ENCODE measurements at places on chromosomes 3 and 15.

DNA sequence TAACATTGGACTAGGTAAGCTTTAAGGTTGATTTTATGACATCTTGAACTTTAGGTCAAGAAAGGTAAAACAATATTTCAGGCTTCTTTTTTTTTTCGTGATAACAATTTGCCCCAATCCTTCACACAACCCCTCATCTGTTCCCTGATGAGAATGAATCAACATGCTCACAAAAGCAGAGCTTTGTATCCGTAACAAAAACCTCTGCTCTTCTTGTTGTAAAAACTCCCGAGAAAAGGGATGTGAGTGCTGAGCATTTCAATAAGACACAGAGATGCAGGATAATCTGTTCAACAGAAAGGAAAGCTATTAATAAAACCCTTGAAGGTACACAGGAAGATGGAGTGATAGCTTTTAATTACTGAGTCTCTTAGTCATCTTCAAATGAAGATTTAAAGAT lies 94.3 kb downstream of the RAD18 start:
- no peak for DNase-seq

- DNase-seq: no peak
These were observed 11.7 kb downstream of the SH2D7 start for GRCh38 chr15:78104119-78104479.

DNA sequence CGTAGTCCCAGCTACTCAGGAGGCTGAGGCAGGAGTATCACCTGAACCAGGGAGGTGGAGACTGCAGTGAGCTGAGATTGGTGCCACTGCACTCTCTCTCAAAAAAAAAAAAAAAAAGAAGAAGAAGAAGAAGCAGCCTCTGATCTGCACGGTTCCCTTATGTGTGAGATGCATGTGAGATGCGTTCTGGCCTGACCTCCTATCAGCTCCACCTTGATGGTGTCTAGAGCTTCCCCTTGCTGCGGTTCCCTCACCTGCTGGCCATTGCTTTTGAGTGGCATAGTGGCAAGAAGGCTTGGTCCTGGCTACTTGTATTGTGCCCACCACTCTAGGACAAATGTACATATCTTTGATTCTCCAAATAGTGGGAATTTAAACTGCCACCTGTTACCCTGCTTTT lies 49.4 kb upstream of the CFAP161 start:
- no peak for DNase-seq

- peak; percentile 11 for DNase-seq
These were observed 40.8 kb upstream of the IQCF6 start for GRCh38 chr3:51819709-51820406.

DNA sequence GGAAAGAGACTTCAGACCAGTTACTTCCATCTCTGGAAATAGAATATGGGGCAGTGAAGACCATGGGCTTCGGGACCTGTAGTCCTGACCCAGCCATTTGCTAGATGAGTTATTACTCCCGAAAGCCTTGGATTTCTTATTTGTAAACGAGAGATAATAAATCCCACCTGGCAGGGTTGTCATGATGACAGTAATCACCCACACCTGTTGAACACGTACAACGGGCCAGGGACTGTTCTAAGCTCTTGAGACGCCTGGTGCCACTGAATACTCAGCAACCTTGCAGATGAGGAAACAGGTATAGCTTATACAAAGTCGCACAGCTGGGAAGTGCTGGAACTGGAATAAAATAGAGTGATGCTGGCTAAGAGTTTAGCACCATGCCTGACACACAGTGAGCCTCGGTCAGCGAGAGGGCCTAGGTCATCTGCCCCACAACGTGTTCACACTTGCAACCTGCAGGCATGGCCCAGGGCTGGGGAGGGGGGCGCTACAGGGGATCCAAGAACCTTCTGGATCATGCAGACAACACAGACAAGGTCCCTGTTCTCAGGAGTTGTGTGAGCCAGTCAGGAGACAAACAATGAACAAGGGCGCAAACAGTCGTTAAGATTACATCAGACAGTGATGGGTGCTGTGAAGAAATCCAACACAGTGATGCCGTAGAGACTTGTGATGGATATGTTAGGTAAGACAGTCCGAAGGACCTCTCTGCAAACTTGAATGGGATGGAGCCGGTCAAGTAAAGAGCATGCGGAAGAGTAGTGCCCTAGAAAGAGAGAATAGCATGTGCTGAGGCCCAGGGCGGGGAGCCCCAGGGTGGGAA lies 89.2 kb downstream of the CORO2B start:
- no peak for DNase-seq

GRCh38 chr15:100114571-100114970 lies 227.2 kb downstream of the ADAMTS17 start:
- DNase-seq: no peak

DNA sequence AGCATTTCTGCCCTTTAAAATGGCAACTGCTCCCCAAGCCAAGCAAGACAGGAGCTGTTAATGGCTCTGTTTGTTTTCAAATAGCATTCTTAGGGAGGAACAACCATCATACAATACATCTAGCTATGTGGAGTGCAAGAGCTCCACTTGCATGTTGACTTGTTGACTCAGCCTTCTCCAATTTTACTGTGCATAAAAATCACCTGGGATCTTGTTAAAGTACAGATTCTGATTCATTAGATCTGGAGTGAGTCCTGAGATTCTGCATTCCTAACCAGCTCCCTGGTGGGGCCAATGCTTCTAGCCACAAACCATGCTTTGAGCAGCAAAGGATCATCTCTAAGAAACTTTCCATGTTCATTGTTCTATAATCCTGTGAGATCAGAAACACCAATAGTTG lies 171.4 kb downstream of the THRB start:
- no peak for DNase-seq

DNA sequence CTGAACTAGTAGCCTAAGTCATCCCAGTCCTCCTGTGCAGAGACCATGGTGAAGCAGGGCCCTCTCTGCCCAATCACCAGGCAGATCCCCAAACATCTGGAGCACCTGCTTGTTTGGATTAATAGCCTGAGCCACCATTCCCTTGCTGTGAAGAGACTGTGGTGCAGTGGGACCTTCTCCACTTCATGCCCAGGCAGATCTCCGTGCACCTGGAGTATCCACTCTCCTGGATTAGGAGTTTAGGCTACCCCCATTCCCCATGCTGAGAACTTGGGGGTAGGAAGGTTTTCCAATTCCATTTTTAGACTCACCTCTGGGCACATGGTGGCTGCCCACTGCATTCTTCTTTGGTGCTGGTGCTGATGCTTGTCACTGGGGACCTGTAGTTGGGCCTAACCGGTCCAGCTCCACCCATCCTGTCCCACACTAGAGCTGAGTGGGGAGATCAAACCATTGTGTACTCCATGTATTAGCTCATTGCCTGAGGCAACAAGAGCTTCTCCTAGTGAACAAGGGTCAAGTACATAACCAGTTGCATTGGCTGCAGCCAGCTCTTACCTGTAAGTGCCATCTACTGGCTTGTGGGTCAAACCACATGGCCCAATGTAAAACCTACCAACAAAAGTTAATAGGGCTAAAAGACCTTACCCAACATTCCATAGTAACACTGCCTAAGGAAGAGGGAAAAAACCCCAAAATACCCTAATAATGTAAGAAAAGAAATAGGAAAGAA lies 382.5 kb upstream of the CBLB start:
- DNase-seq: peak; percentile 12

GRCh38 chr3:137010137-137010536 lies 52.4 kb downstream of the IL20RB start:
- no peak for DNase-seq

DNA sequence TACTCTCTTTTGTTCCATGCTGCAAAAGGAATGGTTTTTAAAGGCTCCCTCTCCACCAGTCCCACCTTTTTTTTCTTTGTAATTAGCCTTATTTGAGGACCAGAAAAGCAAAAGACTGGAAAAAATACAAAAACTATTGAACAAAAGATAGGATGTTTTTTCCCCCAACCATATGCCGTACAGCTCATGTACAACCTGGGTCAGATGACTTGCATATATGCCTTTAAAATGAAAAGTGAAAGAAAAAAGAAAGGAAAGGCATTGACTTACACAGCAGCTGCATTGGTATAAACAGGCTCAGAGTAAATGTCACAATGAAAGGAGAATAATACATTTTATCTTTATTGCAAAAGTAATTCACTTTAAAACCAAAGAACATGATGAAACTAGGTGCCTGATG lies 69.5 kb upstream of the CMC1 start:
- DNase-seq: no peak

- DNase-seq: no peak
These were observed 25.6 kb downstream of the IQCB1 start for GRCh38 chr3:121809249-121809648.

DNA sequence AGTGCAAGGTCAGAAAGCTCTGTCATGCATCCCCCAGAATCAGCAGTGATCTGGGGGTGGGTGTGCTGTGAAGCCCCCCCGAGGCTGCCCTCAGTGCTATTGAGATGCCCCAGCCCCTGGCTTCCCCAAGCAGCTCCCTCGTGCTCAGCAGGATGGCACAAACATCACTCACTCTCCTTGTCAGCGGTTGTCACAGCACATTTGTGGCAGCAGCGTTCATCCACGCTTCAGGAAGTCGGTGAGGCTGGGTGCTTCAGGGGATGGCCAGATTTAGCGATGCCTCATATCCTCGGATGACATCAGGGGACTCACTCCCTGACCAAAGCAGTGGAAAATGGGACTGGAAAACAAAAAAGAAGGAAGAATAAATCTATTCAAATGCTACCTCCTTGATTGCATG lies 54.4 kb upstream of the SLC6A11 start:
- no peak for DNase-seq

DNA sequence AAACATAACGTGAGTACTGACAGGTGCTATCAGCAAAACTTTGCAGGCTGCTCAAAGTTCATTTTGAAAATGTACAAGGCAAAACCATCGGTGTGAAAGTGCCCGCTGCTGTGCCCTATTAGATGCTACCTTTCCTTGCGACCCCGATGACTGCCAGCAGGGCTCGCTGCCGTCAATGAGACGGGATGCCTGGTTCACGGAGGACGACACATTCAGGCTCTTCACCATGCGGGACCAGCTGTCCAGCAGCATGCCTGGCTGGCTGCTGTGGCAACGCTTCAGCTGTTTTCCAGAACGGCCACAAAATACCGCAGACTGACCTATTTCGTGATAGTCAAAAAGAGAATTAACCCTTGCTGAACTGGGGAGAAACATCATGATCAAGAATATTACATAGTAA lies 92.7 kb upstream of the OCA2 start:
- no peak for DNase-seq

- DNase-seq: no peak
These were observed 185.6 kb downstream of the APBA2 start for GRCh38 chr15:29071232-29071881.

DNA sequence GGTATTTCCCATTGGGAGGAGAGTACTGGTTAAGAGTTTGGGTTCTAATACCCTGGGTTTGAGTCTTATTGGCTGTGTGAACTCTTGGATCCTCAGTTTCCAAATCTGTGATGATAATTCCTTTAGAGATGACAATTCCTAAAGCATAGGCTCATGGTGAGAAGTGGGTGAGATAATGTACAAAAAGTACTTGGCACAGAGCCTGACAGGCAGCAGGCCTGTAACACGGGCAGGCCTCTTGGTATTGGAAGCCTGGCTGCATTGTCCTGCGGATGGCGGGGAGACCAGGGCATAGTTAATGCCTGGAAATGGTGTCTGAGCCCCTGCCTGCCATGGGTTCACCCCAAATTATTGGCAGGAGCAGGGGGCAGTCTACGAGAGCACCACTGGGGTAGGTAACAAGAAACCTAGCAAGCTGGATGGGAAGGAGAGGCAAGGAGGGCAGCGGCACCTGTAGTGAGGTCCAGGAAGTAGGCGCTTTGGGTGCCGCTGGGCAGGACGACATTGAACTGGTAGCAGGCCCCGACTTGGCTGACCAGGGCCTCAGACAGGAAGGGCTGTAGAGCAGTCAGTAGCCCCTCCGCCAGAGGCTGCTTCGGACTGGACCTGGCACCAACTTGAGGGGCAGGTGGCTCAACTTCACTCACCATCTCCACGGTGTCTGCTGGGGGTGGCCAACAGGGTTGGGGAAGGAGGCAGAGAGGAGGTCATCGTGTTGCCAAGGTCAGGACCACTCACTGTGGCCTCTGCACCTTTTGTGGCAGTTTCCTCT lies 7.7 kb downstream of the STOML1 start:
- DNase-seq: no peak

- no peak for DNase-seq
These were observed 76.8 kb downstream of the VGLL4 start for GRCh38 chr3:11566916-11567315.

DNA sequence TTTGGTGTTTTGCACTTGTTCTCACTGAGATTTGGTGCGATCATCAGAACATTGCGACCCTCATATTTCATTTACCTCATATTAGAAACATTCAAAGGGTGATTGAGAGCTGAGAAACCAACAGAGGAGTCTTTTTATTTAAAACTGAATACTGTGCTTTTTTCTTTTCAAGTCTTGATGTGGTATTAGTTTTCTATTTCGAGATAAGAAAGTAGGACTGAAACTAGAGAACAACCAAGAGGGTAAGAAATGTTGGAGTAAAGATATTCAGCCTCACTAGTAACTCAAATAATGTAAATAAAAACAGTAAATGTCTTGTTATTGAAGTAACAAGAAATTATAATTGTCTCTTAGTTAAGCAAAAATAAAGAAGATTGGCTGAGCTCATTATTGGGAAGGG lies 26.5 kb downstream of the EFHB start:
- no peak for DNase-seq

GRCh38 chr3:67305160-67305559 lies 307.1 kb downstream of the KBTBD8 start:
- DNase-seq: no peak

GRCh38 chr3:182954553-182955235 lies 25.6 kb downstream of the DCUN1D1 start:
- DNase-seq: no peak

DNA sequence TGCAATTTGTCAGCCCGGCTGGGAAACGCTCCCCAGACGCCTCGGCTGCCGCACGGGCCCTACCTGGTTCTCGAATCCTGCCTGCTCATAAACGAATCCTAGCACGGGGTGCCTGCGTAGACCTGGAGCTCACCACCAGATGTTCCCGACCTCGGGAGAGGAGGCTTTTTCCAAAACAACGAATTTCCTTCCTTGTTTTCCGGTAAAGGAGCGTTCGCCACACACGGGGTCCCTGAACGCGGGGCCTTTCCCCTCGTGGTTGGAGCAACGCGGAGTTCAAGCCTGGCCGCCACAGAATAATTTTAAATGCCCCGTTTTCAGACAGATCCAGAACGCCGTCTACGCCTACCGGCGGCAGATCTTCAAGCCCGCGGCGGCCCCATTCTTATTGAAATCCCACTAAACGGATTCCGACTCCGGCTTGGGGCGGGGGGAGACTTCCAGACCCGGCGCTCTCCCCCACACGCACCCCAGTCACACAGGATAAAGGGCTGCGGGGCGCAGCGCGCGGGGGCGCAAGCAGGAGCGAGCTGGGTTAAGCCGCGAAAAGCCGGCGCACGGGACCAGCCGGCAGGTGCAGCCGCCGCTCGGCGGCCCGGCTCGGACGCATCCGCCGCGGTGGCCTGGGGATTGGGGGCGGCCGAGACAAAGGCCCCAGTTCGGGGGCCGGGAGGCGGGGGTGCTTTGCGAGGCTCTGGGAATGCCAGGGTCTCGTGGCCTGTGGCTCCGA lies 895 bp downstream of the GATA2 start:
- no peak for DNase-seq

Data from HuH-7.5 (cell line).